ENCODE measurements at places on chromosomes 4 and X.

DNA sequence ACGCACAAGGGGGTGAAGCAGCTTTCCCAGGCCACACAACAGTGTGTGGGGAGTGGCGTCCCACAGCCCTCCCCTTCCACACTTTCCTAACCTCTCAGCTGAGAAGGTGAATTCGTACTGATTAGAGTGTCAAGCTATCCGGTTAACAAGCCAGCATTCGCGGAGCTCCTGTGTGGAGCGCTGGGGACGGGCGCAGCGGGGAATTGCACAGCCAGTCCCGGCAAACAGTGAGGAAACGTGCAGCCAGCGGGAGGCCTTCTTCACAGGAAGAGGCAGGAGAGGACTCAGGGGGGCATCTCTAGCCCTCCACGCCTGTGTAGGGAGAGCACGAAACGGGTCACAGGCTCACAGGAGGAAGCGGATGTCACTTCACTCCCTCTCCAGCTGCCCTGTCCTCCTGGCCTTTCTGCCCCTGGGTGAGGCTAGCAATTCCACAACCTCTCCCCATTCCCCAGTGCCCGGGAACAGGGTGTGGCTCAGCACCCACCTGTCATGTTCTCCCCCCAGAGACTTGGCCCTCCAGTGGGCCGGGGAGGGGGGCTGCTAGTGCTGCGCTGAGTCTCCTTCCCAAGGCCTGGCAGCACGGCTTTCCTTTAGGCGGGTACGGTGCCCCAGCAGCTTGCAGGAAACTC lies 117.3 kb downstream of the CPZ start:
- no peak for DNase-seq

DNA sequence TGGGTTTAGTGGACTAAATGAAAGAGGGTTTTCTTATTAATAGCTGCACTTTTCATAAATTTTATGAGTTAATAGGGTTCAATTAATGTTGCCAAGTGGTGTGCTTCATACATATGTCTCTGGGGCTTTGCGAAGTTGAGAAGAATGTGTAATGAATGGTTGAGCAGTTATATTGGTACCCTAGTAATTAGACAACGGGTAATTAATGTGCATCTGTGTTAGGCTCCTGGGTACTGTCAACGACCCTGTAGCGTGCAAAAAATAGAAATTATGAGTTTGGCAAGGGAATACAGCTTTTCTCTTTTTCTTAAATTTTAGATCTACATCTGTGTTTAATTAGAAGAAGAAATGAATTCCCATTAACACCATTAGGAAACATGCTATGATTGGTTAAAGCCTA lies 1027.7 kb downstream of the ARAP2 start:
- DNase-seq: no peak

DNA sequence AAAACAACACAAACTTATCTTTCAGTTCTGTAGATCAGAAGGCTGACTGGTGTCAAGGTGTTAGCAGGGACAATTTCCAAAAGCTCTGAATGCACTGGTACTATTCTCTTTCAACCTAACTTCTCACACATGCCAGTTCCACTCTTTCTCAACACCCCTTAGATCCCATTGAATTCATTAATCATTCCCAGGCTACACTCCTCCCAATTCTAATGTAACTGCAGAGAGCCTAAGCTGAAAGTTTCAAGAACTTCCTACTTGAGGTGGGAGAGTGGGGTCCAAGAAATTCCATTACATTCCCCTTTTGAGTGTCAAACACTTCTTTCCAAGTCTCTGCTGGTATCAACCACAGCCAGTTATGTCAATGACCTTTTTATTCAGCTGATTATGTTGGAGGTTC lies 142.0 kb downstream of the ADAMTS3 start:
- DNase-seq: no peak

DNA sequence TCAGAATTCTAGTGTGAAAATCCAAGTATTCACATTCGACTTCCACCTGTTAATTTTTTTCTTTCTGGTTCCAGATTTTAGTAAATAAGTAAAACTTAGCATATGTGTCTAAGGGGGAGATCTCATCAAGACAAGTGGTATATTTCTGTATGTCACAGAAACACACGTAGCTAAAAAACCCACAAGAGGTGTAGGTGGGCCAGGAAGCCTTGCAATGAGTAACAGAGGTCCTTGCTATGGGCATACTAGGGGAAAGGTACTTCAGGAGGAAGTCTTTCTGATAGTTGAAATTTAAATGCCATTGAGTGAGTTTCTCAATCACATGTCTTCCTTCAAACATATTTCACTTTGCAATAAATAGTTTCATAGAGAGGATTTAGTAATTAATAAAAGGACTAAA lies 315.8 kb downstream of the MID1IP1 start:
- DNase-seq: no peak

GRCh38 chr4:925171-925570 lies 6.9 kb downstream of the GAK start:
- no peak for DNase-seq

DNA sequence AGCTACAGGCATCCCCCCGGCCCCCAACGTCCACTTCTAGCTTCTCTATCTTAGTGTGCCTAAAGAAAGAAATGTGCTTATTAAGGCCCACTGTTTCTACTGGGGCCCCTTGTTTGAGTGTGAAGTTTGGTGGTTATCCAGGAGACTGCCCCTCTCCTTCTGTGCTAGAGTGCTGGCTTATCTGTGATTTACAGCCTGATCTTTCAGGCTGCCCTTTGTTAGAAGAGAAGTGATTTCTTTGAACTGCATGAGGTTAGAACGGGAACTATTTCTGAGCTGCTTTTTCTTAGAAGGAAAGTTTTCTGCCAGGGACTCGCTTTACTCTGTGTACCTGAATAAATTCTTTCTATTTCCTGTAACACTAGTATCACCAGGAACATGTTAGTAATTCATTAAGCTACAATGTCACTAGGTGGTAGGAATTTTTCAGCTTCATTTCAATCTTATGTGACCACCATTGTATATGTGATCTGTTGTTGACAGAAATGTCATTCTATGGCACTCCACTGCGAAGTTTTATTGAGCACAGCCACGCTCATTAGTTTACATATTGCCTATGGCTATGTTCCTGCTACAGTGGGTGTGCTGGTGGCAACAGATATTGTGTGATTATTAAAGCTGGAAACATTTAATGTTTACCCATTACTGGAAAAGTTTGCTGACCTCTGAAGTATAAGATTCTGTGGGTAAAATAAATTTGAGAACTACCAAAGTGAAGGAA lies 193.8 kb upstream of the CXorf51B start:
- DNase-seq: no peak

- no peak for DNase-seq
Observed at GRCh38 chr4:105155426-105155825, 8.8 kb downstream of the TET2 start.

GRCh38 chr4:26404743-26405206 lies 84.0 kb downstream of the RBPJ start:
- DNase-seq: no peak

DNA sequence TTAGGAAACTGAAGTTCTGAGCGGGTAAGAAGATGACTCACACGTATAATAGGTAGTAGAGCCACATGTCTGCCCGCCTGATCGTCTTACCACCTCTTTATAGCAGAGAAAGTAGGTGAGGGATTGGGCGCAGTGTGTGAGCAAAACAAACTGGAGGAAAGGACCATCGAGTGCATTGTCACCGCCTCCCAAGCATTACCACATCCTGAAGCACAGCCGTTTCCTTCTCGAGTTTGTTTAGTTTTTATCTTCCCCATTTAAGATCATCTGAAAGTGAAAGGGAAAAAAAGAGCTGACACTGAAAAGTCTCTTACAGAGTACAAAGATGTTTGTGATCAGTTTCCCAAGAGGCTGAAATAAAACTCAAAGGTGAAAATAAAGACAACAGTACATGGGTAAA lies 14.8 kb downstream of the PDK3 start:
- no peak for DNase-seq

DNA sequence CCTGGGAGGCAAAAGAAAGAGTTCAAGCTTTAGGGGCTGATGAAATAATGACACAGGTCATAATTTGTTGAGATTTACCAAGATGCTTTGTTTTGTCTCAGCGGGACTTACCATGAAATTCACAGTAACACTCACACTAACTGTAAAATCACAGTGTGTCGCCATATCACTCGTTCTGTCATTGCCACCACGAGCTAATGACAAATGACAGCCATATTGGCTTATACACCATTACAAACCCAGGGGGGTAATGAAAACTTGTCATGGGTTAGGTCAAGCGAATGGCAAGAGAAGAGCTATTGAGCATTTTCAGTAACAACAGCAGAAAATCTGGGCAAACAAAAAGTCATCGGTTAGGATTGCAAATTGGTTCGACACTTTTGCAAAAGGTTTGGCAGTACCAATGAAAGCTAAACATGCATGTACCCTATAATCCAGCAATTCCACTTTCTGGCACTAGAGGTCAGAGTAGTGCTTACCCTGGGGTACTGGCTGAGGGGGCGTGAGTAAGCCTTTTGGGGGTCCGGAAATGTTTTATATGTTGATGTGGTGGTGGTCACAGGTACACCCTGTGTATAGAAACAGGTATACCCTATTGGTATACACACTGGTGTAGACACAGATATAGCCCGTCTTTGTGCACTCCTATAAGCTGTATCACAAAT lies 83.9 kb upstream of the RAI2 start:
- DNase-seq: no peak

DNA sequence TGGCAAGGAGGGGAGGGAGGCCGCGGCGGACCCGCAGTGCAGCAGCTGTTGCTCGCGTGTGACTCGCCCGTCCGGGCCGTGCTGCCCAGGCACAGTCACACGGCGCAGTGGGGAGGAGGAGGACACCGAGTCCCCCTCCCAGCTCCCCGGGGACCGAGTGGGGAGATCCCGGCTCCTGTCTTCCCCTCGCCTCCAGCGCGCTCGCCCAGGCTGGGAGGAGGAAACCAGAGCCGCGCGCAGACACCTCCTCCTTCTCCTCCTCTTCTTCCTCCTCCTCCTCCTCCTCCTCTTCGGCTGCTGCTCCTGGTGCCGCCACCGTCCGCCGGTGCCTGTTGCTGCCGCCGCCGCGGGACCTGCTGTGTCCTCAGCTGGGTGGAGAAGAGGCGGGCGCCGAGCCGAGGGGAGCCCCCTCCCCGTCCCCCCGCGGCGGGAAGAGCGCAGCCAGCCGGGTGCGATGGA lies at the start of gene TBC1D1:
TBC1D1 (plus strand) TSS at position 284 of the 459 bp plus-strand sequence. CDS start 11,012 bp downstream, outside the sequence.
- no peak for DNase-seq

GRCh38 chrX:30008031-30008430 lies 207.3 kb upstream of the MAGEB2 start:
- no peak for DNase-seq

DNA sequence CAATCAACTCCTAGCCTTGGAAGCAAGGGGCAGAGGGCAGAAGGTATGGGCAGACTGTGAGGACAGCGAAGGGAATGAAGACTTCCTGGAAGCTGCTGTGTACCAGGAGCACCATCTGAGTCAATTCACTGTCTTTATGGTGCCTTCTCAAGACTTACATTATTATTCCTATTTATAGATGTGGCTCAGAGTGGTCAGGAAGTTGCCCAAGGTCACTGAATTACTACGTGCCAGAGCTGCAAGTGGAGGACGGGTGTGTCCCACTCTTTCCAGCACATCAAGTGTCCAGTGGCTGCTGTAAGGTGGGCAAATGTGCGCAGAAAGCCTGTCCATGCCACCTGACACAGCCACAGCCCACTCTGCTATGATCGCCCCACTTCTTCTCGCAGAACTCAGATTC lies 32.0 kb downstream of the SMPX start:
- DNase-seq: no peak

DNA sequence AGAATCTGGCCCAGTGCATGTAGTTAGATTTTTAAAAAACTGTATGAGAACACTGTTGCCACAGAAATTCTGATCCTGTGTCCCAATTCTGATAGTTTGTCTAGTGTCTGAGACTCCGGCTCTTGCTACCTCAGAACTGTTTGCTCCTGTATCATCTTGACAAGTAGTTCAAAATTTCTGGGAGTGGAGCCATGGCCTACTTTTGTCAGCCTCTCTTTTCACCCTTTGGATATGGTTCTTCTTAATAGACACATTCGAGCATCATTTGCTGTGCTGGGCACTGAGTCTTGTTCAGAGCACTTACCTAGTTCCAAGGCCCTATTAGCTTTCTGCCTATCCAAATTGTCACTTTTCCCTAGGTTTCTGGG lies 46.9 kb downstream of the ATP10D start:
- no peak for DNase-seq

DNA sequence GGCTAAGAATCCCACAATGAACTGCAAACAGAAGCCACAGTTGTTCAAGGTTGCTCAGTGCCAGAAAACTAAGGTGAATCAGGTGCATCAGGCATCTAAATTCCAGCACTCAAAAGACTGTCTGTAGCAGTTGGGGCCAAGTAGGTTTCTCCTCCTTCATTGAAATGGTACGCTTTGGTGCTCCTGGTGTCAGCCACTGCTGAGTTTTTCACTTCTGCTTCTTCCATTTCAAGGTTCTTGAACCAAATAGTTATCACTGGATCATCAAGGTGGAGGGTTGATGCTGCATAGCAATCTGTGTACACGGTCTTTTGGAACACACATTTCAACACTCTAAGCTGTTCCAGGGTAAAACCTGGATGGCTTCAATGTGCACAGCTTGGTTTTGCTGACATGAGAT lies 74.4 kb downstream of the TMA16 start:
- no peak for DNase-seq

DNA sequence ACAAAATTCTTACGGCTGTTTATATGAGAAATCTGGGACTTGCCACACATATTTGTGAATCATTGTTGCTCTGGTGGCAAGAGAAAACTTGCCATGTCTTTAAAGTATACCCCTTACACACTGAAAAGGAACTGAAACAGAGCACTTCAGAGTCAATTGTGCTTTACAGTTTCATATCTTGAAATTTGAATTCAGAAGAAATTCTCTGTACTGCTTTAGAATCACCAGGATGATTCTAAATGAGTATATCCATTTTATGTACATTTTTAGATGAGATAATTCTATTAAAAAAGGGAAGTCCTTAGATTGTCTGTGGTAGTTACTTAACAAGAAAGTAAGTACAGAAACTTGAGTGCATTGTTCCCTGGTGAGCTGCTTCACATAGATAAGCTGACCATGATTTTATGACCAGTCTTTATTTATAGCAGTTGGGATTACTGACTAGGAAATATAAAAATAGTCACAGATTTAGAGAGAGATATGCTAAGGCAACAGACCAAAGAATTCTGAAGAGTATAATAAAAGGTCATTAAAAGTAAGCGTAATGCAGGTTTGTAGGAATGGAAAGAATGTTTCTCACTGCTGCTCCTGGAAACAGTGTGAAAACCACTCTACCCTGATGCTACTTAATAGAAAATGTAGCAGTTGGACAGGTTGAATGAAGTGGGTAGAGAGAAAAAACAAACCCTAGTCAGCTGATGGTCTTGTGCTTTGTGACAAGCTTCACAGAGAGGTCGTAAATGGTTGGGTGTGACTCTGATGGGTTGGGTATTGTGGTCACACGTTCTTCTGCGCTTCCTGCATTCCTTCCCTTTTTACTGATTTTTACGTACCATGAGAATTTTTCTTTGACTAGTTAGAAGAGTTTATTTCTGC lies 41.0 kb downstream of the FNIP2 start:
- DNase-seq: no peak

GRCh38 chr4:122747883-122748282 lies 15.4 kb downstream of the BBS12 start:
- DNase-seq: no peak

GRCh38 chr4:152808670-152809069 lies 28.9 kb downstream of the ARFIP1 start:
- no peak for DNase-seq

All from T1000 (cell line).